ENCODE measurements at places on chromosomes 5 and 9.

- H3K4me1 ChIP-seq = peaks cover 36% of the 10 kb centered on the region
- peak overlapping the region; percentile 56 for H3K27ac ChIP-seq
- H3K27me3 ChIP-seq = no peaks in the 10 kb centered on the region
Observed at GRCh38 chr9:98031935-98032334, 24.6 kb upstream of the NANS start.

DNA sequence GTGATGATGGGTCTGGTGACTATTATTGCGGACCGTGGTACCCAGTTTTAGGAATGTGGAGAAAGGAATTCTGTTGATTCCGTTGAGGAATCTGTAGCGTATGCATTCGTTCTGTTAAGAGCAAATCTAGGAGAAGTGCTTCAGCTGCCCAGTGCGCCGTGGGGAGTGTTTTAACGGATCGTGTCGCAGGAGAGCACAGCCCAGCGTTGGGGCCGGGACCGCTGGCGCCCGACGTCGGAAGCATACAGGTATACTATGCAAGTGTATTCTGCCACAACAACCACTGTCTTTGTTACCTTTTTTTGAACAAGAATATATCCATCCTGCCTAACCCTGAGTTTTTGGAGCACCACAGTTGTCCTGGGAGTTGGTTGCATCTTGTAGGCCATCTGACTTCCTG lies 42.7 kb downstream of the TENT4A start:
- DNase-seq = no peak
- no peak overlapping the region for H3K4me3 ChIP-seq
- H3K4me1 ChIP-seq = no peaks in the 10 kb centered on the region
- H3K27me3 ChIP-seq = no peaks in the 10 kb centered on the region
- H3K36me3 ChIP-seq = peaks cover 80% of the 10 kb centered on the region
- H3K27ac ChIP-seq = no peak overlapping the region

- no peaks in the 10 kb centered on the region for H3K27me3 ChIP-seq
- H3K4me1 ChIP-seq = no peaks in the 10 kb centered on the region
- DNase-seq = no peak
- H3K36me3 ChIP-seq = no peaks in the 10 kb centered on the region
- no peak overlapping the region for H3K27ac ChIP-seq
- no peak overlapping the region for H3K4me3 ChIP-seq
Observed at GRCh38 chr5:100432741-100433140, 102.4 kb upstream of the FAM174A start.

- DNase-seq = no peak
- no peak overlapping the region for H3K27ac ChIP-seq
- no peaks in the 10 kb centered on the region for H3K4me1 ChIP-seq
- no peak overlapping the region for H3K4me3 ChIP-seq
Observed at GRCh38 chr9:9790216-9790872, 822.5 kb downstream of the PTPRD start.

- peaks cover 38% of the 10 kb centered on the region for H3K4me1 ChIP-seq
- peak overlapping the region; percentile 88 for H3K4me3 ChIP-seq
- peak overlapping the region; percentile 97 for H3K27ac ChIP-seq
- H3K27me3 ChIP-seq = no peaks in the 10 kb centered on the region
- peak; percentile 77 for DNase-seq
Observed at GRCh38 chr9:70411930-70412831, 2.3 kb downstream of the KLF9 start.

DNA sequence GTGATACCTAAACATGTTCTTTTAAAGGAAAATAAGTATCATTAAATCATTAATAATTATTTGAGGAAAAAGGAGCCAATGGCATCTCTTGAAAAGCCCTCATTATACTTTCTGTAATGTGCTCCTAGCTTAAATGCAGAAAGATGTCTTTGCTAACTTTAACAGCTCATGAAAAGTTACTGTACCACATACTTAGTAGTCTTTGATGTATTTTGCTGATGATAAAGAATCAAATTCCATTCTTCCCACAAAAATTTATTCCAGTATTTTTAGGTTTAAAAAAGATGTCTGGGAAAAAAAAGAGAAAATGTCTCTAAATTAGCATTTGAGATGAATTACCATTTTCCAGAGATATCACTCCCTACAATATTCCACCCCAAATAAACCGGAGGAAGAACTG lies 112.5 kb downstream of the PPP2R2B start:
- H3K27me3 ChIP-seq = 0 out of 2 replicates have a peak, but pooled peaks cover 4% of the 10 kb centered on the region
- H3K4me3 ChIP-seq = no peak overlapping the region
- H3K36me3 ChIP-seq = no peaks in the 10 kb centered on the region

DNA sequence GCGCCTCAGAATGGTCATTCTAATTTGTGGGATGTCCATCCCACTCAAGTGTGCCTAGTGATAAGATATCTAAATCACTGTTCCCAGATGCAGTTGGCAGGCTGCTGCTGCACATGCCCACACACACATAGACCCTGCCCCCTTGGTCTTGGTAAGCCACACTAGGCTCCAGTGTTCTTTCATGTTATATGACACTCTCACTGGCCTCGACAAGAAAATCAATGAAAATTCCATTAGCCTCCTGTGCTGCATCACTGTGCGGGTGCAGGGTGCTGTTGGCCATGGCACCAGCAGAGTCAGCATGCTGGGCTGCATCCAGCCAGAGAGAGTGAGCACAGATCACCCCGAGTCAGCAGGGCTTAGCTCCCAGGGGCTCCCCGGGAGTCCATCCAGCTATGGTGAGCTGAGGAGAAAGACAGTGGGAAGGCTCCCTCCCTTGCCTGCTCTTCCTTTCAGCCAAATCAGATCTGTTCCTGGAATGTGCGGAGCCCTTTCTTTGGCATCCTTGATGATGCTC lies 59.9 kb downstream of the ABLIM3 start:
- peaks cover 34% of the 10 kb centered on the region for H3K4me1 ChIP-seq
- no peak overlapping the region for H3K4me3 ChIP-seq
- H3K36me3 ChIP-seq = peaks cover 79% of the 10 kb centered on the region
- no peaks in the 10 kb centered on the region for H3K27me3 ChIP-seq

DNA sequence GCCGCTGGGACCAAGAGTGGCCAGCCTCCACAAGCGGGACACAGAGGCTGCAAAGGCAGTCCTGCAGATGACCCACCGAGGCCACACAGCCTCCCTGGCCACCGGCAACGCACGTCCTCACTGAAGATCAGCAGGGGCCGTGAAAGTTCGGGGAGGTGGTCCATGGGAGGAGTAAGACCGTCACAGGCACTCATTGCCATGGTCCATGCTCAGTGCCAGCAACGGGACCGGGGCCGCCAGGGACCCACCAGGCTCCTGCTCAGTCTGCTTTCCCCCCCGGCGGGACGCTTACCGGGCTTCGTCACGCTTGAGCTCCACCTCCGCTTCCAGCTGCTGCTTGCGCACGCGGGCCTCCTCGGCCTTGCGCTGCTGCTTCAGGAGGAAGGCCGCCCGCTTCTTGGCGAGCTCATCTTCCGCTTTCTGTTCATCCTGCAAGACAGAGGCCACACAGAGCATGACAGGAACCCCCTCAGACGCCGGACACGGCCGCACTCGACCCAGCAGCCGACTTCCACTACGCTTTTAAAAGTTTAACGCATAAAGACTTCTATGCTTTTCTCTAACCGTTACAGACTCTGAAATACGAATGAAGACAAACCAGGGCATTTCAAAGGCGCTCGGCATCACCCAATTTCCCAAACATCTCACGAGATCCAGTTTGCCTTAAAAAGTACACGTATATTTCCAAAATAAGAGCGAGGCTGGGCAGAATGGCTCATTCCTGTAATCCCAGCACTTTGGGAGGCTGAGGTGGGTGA lies 88.4 kb downstream of the CAMSAP1 start:
- no peaks in the 10 kb centered on the region for H3K27me3 ChIP-seq
- no peak overlapping the region for H3K4me3 ChIP-seq
- H3K36me3 ChIP-seq = peaks cover 48% of the 10 kb centered on the region
- no peak for DNase-seq

DNA sequence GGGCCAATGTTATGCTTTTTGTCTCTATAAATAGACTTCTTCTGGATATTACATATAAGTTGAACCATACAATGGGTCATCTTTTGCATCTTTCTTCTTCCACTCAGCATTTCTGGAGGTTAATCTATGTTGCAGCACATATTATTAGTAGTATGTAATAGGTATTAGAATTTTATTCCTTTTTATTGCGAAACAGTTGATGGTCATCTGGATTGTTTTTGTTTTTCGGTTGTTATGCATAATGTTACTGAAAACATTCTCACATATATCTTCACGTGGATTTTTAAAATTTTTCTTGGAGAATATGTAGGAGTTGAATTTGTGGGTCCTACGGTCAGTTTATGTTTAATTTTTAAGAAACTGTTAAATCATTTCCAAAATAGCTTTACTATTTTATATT lies 466.8 kb downstream of the SLCO4C1 start:
- no peaks in the 10 kb centered on the region for H3K36me3 ChIP-seq
- H3K27ac ChIP-seq = no peak overlapping the region
- no peak overlapping the region for H3K4me3 ChIP-seq
- no peaks in the 10 kb centered on the region for H3K27me3 ChIP-seq
- DNase-seq = no peak
- H3K4me1 ChIP-seq = no peaks in the 10 kb centered on the region

DNA sequence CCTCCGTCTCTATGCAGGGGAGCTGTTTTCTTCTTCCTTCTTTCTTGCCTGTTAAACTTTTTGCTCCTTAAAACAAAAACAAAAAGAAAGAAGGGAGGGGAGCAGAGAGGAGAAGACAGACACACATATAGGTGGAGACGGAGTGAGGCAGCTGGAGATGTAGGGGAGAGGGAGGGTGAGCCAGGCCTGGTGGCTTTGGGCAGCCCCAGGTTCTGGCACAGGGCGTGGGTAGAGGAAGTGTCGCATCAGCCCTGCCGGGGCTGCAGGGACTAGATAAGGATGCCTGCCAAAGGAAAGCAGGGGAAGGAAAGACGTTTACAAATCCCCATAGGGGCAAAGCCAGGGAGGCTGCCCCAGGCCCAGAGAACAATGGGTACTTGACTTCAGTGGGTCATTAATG lies 38.7 kb upstream of the PTGS1 start:
- no peaks in the 10 kb centered on the region for H3K27me3 ChIP-seq
- H3K27ac ChIP-seq = no peak overlapping the region
- H3K36me3 ChIP-seq = no peaks in the 10 kb centered on the region
- H3K4me1 ChIP-seq = no peaks in the 10 kb centered on the region

DNA sequence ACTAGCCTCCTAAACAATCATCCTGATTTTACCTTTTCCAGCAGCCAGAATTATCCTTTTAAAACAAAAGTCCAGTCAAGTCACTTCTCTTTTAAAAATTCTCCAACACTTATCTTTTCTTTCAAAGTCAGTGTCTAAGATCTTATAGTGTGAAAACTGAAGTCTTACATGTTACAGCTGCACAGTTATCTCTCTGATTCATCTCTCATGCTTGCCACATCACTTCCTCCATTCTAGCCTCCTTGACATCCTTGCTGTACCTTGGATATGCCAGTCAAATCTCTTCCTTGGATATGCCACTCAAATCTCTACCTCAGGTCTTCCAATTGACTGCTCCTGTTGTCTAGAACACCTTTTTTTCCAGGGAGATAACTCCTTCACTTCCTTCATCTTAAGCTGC lies 361.7 kb upstream of the FTMT start:
- no peaks in the 10 kb centered on the region for H3K27me3 ChIP-seq
- H3K27ac ChIP-seq = no peak overlapping the region
- no peaks in the 10 kb centered on the region for H3K4me1 ChIP-seq
- H3K36me3 ChIP-seq = no peaks in the 10 kb centered on the region

GRCh38 chr5:5374009-5374715 lies 48.3 kb upstream of the ICE1 start:
- H3K27me3 ChIP-seq = no peaks in the 10 kb centered on the region
- no peaks in the 10 kb centered on the region for H3K36me3 ChIP-seq
- peak overlapping the region; percentile 27 for H3K27ac ChIP-seq
- peak; percentile 60 for DNase-seq
- peaks cover 20% of the 10 kb centered on the region for H3K4me1 ChIP-seq

DNA sequence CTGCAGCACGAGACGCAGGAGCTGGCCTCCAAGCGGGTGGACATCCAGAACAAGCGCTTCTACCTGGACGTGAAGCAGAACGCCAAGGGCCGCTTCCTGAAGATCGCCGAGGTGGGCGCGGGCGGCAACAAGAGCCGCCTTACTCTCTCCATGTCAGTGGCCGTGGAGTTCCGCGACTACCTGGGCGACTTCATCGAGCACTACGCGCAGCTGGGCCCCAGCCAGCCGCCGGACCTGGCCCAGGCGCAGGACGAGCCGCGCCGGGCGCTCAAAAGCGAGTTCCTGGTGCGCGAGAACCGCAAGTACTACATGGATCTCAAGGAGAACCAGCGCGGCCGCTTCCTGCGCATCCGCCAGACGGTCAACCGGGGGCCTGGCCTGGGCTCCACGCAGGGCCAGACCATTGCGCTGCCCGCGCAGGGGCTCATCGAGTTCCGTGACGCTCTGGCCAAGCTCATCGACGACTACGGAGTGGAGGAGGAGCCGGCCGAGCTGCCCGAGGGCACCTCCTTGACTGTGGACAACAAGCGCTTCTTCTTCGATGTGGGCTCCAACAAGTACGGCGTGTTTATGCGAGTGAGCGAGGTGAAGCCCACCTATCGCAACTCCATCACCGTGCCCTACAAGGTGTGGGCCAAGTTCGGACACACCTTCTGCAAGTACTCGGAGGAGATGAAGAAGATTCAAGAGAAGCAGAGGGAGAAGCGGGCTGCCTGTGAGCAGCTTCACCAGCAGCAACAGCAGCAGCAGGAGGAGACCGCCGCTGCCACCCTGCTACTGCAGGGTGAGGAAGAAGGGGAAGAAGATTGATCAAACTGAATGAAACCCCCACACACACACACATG lies 654 bp downstream of the PURA start:
- peak overlapping the region; percentile 68 for H3K4me3 ChIP-seq
- no peaks in the 10 kb centered on the region for H3K27me3 ChIP-seq
- peaks cover 31% of the 10 kb centered on the region for H3K4me1 ChIP-seq
- peaks cover 22% of the 10 kb centered on the region for H3K36me3 ChIP-seq
- peak; percentile 76 for DNase-seq

DNA sequence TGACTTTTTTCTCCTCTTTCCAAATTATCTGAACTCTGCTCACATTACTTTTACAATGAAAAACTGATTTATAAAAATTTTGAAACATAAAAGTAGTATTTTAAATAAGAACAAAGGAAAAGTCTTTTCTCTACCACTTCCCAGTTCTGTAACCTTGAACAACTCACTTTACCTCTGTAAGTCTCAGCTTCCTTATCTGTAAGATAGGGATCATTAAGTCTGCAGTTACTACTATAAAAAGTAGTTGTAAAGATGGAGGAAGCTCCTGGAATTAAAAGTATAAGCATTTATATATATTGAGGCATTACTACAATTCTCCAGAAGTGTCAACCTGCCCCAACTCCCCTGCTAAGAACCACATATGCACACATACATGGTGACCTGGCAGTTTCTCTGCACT lies 88.0 kb downstream of the TTC39B start:
- no peak for DNase-seq
- no peaks in the 10 kb centered on the region for H3K27me3 ChIP-seq
- H3K4me1 ChIP-seq = no peaks in the 10 kb centered on the region
- H3K4me3 ChIP-seq = no peak overlapping the region
